ENCODE measurements at places on chromosomes 7 and 10. TPM values are rescaled to one million over a fixed set of nuclear protein-coding genes. Genes with fewer than 3 reads are reported as not detected.

Gene PTPRZ1
- 1.0 TPM for total RNA-seq

Gene SERPINE1
- total RNA-seq: 260 TPM

Gene TLX1
- total RNA-seq: not detected

Gene AKR1C8
- total RNA-seq: not detected

Gene LRRC61
- 3.3 TPM for total RNA-seq

Gene FKBP6
- total RNA-seq: not detected

Gene CTAGE15
- total RNA-seq: not detected

Gene CALCR
- total RNA-seq: not detected

Gene HACD1
- 18.2 TPM for total RNA-seq

Gene HOXA4
- 0.66 TPM for total RNA-seq

Gene OR13A1
- total RNA-seq: not detected

Gene ADAM22
- 1.0 TPM for total RNA-seq

Gene ZNF239
- total RNA-seq: 5.5 TPM

Gene GCK
- total RNA-seq: 1.5 TPM

Gene C7orf57
- not detected for total RNA-seq

Gene PLXNA4
- 3.6 TPM for total RNA-seq

Gene MLXIPL
- total RNA-seq: not detected

Gene HABP2
- total RNA-seq: not detected

All from smooth muscle cell of trachea (primary cell).